Osteoblast (primary cell): ENCODE measurements at places on chromosomes 2 and 18. TPM values are rescaled to one million over a fixed set of nuclear protein-coding genes. Genes with fewer than 3 reads are reported as not detected.

Gene GAREM1
- total RNA-seq = 3.6 and 5.0 TPM in 2 replicates

Gene OBSL1
- 60.4 and 65.9 TPM in 2 replicates for total RNA-seq

Gene ADGRF3
- total RNA-seq = under 0.01 and 0.59 TPM in 2 replicates

Gene ALPP
- total RNA-seq = not detected in 2 replicates

Gene ZSWIM2
- total RNA-seq = 0.29 TPM in 1 of 2 replicates, not detected in the other

Gene RAB6C
- total RNA-seq = not detected in 2 replicates

Gene EFR3B
- total RNA-seq = 0.72 and 0.88 TPM in 2 replicates

Gene IL36B
- not detected in 2 replicates for total RNA-seq

Gene CCDC74B
- 5.4 and 10.9 TPM in 2 replicates for total RNA-seq

Gene ZNF521
- 27.5 and 33.6 TPM in 2 replicates for total RNA-seq

Gene GNAL
- 0.59 and 0.72 TPM in 2 replicates for total RNA-seq

Gene GPR39
- 3.6 and 4.4 TPM in 2 replicates for total RNA-seq

Gene CNGA3
- 0.29 and 0.36 TPM in 2 replicates for total RNA-seq
